ENCODE measurements at places on chromosomes 1 and 21.

GRCh38 chr1:246856371-246856770 lies 75.4 kb downstream of the AHCTF1 start:
- no peak for DNase-seq

DNA sequence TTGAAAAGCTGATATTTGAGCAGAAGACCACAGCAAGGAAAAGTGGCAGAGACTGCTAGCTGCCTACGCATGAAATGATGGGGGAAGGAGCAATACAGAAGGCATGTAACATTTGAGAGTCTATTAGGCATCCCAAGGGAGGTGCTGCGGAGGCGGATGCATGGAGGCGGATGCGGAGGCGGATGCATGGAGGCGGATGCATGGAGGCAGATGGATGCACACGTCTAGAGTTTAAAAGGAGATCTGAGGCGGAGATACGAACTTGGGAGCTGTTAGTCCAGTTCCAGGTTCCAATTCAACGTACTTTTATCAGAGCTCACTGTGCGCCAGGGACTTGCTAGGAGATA lies 744 bp upstream of the DDX20 start:
- DNase-seq, result no peak

DNA sequence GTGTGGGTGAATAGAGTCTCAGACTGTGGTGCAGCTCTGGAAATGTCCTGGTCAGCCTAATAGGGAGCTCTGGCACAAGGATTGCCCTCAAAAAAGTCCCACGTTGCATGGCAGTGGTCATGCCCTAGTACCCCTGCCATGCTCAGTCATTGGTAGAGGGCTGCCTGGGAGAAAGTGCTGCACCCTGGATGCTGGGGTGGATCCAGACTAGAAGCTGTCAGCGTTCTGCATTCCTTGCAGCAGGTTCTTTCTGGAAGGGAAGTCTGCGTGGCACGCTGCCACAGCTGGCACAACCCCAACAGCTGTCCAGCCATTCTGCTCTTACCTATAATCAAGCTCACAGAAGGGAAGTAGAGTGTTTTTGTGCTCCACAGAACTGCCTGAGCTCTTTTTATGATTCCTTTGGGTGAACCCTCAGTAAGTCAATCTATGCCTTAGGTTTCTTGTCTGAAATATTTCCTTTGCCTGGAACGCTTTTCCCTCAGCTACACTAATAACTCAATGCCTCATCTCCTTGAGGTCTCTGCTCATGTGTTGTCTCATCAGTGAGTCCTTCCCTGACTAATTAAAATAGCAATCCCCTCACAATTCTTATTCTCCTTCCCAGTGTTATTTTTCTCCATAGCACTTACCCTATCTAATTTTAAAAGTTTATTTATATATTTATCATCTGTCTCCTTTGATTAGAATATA lies 61.5 kb upstream of the JAK1 start:
- DNase-seq, result no peak

GRCh38 chr21:42619166-42619565 lies 34.3 kb upstream of the PDE9A start:
- no peak for DNase-seq

DNA sequence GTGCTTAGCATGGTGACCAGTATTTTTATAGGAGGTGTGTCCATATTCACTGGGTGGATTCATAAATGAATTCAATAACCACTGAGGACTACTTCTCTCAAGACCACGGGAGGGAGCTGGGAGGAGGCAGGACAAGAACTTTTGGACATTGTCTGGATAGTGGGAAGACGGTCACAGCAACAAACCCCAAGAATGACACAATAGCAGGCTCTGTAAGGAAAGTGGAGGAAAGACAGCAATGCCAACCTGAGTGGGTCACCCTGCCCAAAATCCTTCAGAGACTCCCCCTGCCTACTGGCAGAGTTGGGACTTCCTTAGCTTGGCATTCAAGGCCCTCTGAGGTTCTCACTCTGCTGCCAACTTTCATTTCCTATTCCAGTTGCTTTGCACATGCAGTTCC lies 42.0 kb downstream of the GLIS1 start:
- DNase-seq, result no peak

- DNase-seq, result no peak
Measured at GRCh38 chr1:7786795-7787194, 2.7 kb downstream of the PER3 start.

GRCh38 chr1:178912597-178912996 lies 41.7 kb upstream of the ANGPTL1 start:
- no peak for DNase-seq

DNA sequence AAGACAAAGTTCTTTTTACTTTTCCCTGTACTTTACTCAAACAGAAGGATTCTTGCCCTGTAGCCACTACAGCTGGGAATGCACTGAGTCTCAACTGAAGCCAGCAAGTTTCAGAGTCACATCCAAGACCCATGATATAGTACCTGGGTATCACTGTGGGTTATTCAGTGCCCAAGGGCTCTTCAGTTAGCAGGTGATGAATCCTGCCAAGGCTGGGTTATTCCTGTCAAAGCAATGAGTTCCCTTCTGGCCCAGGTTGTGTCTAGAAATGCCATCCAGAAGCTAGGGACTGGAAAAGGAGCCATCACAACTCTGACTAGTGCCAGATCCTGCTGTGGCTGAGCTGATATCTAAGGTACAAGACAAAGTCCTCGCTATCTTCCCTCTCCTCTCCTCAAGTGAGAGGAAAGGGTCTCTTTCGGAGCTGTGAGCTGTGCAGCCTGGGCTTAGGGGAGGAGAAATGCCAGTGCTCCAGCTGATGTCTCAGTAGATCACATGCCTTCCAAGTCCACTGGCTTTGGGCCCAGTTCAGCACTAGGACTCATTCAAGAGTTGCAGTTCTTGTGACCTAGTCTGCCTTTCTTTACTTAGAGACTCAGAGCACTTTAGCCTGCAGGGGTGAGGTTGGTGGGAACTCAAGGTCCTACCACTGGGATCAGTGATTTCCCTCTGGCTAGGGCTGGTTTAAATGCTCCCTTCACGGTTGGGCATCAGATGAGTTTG lies 369.4 kb downstream of the TBX15 start:
- DNase-seq, result no peak

DNA sequence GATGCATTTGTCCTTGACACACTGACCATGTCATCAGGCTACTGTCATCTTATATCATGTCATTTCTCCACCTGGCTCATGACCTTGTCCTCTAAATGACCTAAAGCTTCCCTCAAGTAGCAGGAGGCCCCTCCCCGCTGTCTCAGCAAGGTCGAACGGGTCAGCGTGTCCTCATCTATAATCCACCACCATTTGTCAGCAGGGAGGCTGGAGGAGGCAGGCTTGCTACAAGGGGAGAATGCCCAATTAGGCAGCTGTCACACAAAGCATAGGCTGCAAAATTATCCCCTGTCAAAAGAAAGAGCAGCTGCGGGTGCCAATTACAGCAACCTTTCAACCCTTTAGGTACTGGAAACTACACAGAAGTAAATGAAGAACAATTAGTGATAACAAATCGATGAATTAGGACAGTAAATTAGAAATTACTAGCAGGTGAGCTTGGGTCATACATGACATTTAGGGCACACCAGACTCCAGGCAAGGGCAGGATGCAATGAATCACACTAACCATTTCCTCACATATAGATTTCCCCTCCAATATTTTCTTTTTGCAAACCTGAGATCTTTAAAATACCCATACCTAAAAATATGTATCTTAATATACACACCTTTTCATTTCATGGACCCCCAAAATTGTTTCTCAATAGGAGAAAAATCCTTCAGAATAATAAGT lies 61.2 kb downstream of the NRIP1 start:
- DNase-seq, result no peak

DNA sequence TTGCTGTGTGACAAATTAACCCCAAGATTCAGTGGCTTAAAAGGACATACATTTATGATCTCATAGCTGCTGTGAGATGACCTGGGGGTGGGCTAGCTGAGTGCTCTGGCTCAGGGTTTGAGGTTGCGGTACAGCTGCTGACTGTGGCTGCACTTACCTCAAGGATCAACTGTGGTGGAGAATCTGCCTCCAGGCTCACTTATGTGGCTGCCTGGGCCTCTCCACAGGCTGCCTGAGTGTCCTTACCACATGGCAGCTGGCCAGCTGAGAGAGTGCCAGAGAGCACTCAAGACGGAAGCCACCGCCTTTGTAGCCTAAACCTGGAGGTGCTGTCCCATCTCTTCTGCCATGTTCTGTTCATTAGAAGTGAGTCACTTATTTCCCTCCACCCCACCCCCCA lies 5.7 kb downstream of the LRRC71 start:
- no peak for DNase-seq

DNA sequence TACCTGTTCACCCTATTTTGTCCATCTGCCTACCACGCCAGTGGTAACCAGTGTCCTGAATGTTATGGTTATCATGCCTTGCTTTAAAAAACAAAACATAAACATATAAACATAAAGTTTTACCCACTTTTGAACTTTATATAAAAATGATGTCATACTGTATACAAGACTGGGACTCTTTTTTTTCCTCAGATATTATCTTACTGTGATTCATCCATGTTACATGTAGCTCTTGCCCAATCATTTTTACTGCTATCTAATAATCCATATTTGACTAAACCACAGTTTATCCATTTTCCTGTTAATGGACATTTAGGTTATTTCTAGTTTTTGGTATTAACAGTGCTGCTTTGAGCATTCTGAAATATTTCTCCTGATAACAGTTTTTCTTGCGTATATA lies 78.8 kb downstream of the GPR161 start:
- no peak for DNase-seq

DNA sequence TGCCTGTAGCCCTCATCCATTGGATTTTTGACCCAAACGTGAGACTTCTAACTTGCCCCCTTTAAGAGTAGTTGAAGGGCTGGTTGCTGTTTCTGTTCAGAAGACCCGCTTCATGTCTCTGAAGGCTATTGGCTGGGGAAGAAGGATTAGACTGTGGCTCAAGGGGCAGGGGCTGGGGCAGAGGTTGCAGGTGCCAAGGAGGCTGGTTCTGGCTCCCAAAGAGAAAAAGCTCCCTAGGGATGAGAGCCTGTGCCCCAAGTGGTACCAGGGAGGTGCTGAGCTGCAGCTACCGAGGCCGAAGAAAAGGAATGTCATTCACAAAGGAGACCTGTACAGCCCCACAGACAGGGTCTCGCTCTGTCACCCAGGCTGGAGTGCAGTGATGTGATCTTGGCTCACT lies 5.8 kb downstream of the WNT3A start:
- DNase-seq, result no peak

GRCh38 chr1:240107058-240107684 lies 15.5 kb downstream of the FMN2 start:
- DNase-seq, result no peak

- no peak for DNase-seq
Measured at GRCh38 chr1:199353906-199354305, 673.6 kb upstream of the NR5A2 start.

DNA sequence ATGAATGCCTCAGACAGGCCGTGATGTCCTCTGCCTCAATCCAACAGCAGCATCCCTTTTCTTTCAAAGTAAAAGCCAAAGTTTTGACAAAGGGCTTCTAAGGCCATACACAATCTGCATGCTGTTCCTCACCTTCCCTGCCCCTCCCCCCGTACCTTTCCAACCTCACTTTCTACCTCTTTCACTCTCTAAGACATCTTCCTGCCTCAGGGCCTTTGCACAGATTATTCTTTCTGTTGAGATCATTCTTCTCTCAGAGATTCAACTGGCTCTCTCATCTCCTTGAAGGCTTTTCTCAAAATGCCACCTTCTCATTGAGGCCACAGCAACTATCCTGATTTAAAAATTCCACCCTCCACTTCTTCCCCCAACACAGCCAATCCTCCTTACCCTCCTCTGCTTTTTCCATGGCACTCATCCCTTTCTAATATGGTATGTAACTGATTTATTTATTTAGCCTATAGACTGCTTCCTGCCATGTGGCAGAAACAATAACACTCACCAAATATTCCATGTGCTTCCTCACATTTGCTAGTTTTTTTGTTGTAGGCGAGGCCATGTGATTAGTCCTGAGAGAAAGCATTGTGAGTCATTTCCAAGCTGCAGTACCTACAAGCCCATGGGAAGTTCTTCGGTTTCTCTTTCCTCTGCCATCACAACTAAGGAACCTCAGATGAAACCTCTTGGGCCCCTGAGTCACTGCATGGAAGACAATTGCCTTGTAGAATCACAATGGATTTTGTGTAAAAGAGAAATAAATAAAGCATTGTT lies 58.7 kb upstream of the GADD45A start:
- no peak for DNase-seq

GRCh38 chr21:26637201-26637745 lies 64.2 kb upstream of the CYYR1 start:
- DNase-seq, result no peak

- DNase-seq, result no peak
Measured at GRCh38 chr1:23421343-23421742, 3.2 kb downstream of the TCEA3 start.

DNA sequence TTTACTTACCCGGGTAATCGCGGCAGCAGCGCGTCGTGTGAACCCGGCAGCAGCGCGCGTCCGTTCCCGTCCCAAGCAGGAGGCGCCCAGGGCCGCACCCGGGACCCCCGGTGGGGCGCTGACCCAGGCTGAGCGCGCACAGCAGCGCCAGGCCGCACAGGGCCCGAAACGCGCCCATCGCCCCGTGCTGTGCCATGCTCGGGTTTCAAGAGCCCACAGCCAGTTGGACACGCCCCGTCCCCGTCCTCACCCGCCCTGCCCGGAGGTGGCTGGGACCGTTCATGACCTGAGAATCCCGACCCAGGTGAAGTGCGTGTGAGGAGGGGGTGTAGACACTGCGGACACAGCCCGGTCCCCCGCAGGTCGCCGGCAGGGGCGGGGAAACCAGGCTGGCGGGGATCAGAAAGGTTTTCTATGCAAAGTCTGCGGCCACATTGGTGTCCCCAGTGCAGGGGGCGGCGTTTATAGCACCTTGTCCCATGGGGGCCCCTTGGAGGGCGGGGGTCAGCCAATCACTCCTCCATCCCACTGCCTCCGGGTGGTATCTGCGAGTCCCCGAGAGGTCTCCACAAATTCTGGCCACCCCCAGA lies at the start of gene TNFRSF18:
Gene TNFRSF18 (minus strand): TSS at position 217 of the 590 bp plus-strand sequence. CDS start 21 bp downstream, at position 196.
- DNase-seq, result peak; percentile 22

DNA sequence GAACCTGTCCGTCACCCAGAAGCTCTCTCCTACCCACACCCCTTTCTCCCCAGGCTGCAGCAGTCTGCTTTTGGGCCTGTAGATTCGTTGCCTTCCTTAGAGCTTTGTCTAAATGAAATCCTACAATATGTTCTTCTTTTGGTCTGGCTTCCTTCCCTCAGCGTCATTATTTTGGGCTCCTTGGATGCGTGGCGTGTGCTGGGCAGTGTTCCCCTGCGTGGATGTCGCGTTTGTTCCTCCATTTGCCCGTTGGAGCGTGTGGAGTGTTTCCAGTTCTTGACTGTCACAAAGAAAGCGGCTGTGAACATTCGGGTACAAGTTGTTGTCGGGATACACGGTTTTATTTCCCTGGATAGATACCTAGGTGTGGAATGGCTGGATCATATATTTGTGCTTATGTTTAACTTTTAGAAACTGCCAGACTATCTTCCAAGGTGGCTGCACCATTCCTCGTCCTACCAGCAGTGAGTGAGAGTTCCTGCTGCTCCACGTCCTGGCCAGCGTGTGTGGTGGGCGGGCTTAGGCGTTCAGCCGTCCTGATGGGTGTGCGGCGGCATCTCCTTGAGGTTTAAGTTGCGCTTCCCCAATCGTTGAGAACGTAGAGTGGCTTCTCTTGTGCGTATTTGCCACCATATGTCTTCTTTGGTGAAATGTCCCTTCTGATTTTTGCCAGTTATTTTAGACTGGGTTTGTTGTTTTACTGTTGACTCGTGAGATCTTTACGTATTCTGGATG lies 31.7 kb downstream of the SKI start:
- DNase-seq, result no peak
